ENCODE measurements at places on chromosomes 6 and 20.
A peak's percentile ranks its signal among the peaks of the same experiment; 100 is the strongest.

- no peak for DNase-seq
Observed at GRCh38 chr6:36171573-36171972, 25.0 kb upstream of the BRPF3 start.

- DNase-seq, result no peak
Observed at GRCh38 chr6:112743323-112743722, 396.2 kb downstream of the RFPL4B start.

GRCh38 chr6:49730251-49730650 is 13.9 kb downstream of the CRISP3 start:
- DNase-seq, result no peak

DNA sequence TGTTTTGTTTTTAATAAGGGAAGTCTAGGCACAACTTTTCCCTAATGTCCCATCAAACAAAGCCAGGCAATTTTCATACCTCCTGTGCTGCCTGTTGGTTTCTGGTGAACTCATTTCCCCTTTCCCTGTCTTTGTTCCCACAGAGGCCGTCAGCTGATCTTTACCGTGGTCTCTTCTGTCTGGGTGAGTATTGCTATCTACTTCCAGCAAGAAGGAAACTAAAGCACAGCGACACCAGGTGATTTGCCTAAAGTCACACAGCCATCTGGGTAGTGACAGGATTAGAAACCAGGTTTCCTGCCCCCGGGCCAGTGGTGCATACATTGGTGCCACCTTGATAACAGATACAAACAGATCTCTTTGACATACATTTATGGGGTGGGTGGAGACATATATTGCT is 59.6 kb downstream of the RAB44 start:
- peak; percentile 67 for DNase-seq
